ENCODE measurements at places on chromosomes 7 and 10. TPM values are rescaled to one million over a fixed set of nuclear protein-coding genes. Genes with fewer than 3 reads are reported as not detected.

The FOXK1 gene
- 21.0 TPM for total RNA-seq

The PRTFDC1 gene
- total RNA-seq, result 4.1 TPM

The WDR86 gene
- total RNA-seq, result 0.08 TPM

The PSTK gene
- 1.2 TPM for total RNA-seq

The SH2D4B gene
- not detected for total RNA-seq

The ANKRD2 gene
- total RNA-seq, result 1.0 TPM

The ZP3 gene
- 17.1 TPM for total RNA-seq

The VGF gene
- 0.08 TPM for total RNA-seq

The ADIRF gene
- 23.8 TPM for total RNA-seq

The ZNF467 gene
- 0.68 TPM for total RNA-seq

The EBF3 gene
- not detected for total RNA-seq

The SFXN2 gene
- total RNA-seq, result 5.6 TPM

The RET gene
- 2.5 TPM for total RNA-seq

The CALHM2 gene
- total RNA-seq, result 2.3 TPM

The FOXI2 gene
- total RNA-seq, result not detected

The HMX2 gene
- total RNA-seq, result not detected

The PIP gene
- not detected for total RNA-seq

The MMD2 gene
- not detected for total RNA-seq

The ANTXRL gene
- not detected for total RNA-seq

The NACAD gene
- total RNA-seq, result 3.4 TPM

All from hair follicular keratinocyte (primary cell).